Hematopoietic multipotent progenitor cell (in vitro differentiated cells): ENCODE measurements at places on chromosomes 2 and 18.

DNA sequence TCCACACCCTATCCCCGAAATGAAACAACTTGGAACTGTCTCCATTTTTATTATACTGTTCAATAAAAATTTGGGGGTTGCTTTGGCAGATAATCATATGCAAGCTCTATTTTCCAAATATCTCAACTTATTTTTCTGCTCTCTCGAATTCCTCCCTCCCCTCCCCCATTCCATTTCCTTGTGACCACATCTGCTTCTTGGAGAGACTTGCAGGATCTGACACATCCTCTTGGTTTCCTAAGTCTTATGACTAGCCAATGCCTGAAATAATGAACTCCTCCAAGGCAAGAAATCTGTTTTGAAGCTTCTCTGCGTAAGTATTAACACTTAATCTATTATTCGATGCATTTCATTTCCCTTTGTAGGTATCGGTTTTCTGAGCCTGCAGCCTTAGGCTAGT is 16.1 kb downstream of the TGIF1 start:
- DNase-seq = no peak

DNA sequence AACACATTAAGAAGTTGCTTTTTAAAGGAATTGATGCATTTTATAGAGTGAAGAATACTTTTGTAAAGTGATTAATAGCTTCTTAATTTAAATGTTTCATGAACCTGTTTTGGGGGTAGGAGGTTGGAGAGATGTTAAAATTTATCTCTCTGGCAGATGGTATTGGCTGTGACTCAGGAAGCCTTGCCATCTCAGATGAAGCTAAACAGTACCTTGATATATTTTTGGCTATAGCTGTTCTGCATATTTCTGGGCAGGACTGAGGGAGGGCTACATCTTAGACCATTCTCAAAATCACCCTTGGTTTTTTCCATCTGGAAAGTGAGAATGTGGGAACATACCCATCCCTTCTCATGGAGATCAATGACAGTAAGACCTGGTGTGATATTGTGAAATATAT is 13.4 kb downstream of the CAPN14 start:
- no peak for DNase-seq

- no peak for DNase-seq
These were observed 203.1 kb downstream of the SMAD2 start for GRCh38 chr18:47727409-47727808.

DNA sequence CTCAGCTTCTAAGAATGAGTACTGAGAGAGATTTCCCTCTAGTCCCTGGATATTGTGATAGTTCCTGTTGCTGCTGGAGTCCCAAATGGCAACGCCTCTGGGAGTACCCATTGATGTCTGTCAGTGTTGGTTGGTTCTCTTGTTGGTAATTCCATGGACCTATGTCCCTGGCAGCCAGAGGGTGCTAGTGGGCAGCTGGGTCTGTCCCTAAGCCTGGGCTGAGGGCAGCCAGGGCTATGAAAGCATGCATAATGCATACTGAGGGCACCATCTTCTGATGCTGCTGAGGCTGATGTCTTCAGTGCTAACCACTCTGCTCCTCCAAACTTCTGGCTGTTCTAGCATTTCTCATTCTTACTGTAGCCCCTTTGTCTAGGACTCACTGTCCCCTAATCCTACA is 35.9 kb downstream of the NABP1 start:
- no peak for DNase-seq

DNA sequence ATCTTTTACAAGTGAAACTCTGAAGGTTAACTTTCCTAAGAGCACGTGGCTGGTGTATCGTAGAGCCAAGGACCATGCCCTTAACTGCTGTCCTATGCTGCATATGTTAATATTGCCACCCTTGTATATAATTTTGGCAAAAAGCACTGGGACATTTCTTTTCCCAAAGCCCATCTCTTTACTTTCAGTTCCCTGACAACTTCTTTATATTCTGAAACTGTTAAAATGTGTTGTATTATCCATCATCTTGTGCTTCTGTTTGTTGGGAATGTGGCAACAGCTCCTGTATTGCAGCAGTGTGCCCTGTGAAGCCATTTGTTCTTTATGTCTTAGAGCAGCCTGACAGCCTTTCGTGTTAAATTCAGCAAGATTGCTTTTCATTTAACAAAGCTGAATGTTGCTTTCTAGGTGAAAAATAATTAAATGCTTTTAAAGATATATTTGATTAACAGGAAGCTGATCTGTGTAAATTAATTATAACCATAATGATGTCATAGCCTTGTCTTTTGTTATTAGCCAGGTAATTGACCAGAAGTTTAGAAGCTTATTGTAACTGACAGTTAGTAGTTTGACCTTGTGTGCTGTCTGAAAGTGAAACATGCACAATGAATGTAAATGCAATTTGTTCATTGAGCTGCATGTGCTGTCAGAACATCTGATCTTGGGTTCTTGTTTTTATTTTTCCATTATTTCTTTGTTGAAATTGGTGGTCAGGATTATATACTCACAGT is 9.7 kb downstream of the RHBDD1 start:
- DNase-seq = no peak

- peak; percentile 10 for DNase-seq
These were observed 13.2 kb downstream of the TXNDC2 start for GRCh38 chr18:9898792-9899549.

GRCh38 chr2:233189025-233189424 is 62.4 kb upstream of the ATG16L1 start:
- DNase-seq = no peak

- DNase-seq = no peak
These were observed 370.9 kb upstream of the ZEB2 start for GRCh38 chr2:144890828-144891227.

DNA sequence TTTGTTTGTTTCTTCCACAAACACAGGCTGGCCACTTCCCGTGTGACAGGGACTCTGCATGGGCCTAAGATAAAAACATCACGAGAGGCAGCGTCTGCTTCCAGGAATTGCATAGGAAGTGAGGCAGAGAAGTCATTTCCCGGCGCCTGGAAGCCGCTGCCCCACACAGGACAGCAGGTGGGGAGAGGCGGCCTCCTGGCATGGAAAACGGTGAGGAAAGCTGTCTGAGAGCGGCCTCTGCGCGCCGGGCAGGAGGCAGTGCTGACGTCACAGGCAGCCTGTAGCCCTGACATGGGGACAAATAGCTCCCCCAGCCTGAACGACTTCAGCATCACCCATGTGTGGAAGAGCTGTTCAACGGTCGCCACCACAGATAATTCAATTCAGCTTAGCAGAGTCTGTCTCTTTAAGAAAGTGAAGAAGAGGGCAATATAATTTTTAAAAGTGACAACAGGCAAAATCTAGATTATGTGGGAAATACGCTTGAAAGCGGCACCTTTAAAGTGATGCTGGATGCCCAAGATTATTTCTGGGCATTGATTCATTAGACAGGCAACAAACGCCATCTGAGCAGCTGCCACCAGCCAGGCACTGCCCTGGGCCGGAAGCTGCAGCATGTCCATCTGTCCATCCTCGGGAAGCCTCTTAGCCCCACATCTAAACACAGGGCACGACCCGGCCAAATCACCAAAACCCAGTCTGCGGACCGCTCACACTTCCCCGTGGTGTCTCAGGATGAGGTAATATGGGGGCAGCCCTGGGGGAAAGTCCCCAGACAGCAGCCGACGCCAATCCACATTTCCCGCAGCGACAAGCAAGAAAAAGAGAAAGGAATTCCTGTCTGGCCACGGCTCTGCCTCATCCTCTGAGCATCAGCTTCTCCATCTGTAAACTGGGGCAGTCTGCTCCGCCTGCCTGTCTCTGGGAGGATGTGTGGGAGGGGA is 138.9 kb downstream of the PXDN start:
- DNase-seq = no peak

- no peak for DNase-seq
These were observed 22.1 kb downstream of the KIF1A start for GRCh38 chr2:240797914-240798313.

- DNase-seq = no peak
These were observed 172.2 kb downstream of the GLI2 start for GRCh38 chr2:120907822-120908221.

GRCh38 chr2:71605781-71606241 is 152.4 kb downstream of the DYSF start:
- no peak for DNase-seq

DNA sequence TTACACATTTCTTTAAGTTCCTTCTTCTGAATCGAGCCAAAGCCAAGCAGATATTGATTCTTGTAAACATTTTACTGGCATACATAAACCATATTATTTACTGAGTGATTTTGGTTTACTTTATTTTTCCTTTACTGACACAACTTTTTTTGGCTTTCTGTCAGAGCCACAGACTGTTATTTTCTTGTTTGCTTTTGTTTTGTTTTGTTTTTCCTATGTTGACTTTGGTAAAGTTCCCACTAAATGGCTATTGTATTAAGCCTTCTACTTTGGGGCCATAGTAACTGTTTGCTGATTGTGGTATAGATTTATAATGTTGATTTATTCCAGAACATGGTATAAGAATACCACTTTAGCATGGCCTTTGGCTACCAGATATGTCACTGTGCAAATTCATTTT is 419.4 kb downstream of the DCDC2C start:
- no peak for DNase-seq

DNA sequence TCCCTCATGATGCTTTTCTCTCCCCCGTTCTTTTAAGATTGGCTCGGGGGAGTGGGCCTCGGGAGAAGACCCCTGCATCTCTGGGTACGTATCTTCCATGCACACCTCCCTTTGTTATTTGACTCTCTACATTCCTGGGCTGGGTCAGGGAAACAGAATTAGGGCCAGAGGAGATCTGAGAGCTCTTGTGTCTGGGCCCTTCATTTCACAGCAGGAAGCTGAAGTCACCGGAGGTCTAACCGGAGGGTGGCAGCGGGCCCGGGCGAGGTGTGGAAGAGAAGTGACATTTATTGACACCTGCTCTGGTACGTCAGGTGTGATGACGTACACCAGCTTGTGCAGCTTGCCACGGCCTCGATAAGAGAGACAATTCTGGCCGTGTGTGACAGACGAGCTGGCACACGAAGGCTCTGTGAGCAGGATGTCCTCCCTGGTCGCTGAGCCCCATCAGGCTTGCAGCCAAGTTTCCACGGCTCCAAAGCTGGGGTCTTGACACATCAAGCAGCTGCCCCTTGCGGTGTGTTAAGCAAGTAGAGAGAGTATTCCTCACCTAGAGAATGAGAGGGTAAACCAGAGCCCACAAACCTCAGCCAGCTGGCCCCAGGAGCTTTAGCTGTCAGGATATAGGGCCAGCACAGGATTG is 30.4 kb downstream of the TOGARAM2 start:
- peak; percentile 55 for DNase-seq

- DNase-seq = no peak
These were observed 283.2 kb downstream of the CYRIA start for GRCh38 chr2:16382451-16382850.
